Pancreas (tissue), 10 donors: ENCODE measurements at places on chromosomes 4 and X.

DNA sequence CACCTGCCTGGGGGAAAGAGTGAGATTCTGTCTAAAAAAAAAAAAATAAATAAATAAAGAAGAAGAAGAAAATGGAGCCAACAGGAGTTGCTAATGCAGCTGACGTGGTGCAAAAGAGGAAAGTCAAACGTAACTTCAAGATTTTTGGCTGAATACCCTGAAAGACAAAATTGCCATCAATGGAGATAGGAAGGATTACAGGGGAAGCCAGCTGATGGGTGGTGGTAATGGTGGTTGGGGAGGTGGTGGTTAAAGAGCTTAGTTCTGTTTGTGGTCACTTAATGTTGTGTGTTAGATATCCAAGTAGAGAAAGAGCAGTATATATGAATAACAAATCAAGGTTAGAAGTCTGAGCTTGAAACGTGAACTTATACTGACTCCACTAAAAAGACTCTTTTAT, 225.4 kb downstream of the ARHGAP24 start:
- H3K36me3 ChIP-seq, result no peaks in the 10 kb centered on the region
- no peaks in the 10 kb centered on the region for H3K4me1 ChIP-seq
- no peak overlapping the region for H3K27ac ChIP-seq
- no peak for DNase-seq

GRCh38 chr4:5782829-5783476, 72.0 kb downstream of the EVC start:
- no peaks in the 10 kb centered on the region for H3K36me3 ChIP-seq
- H3K27me3 ChIP-seq, result no peaks in the 10 kb centered on the region
- peak; percentile 39 for DNase-seq
- H3K4me3 ChIP-seq, result no peak overlapping the region

DNA sequence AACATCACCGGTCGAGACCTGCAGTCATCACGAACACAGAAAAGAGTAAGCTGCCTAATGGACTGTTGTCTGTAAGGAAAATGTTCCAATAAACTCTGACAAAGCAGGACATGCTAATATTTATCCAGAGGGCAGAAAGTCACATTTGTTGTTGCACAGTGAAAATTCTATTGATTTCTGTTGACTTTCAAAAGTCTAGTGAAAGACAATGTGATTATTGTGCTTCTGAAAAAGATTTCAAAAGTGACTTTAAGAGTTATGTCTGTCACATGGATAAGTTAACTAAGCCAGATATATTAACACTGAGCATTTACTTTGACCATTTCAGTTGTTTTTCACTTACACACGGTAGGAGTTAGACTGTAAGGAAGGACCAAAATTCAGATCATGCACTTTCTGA, 9.3 kb upstream of the RFC1 start:
- no peaks in the 10 kb centered on the region for H3K36me3 ChIP-seq
- H3K27me3 ChIP-seq, result no peaks in the 10 kb centered on the region

- H3K36me3 ChIP-seq, result no peaks in the 10 kb centered on the region
- no peak overlapping the region for H3K4me3 ChIP-seq
- H3K4me1 ChIP-seq, result no peaks in the 10 kb centered on the region
Observed at GRCh38 chr4:128322986-128323385, 35.4 kb upstream of the PGRMC2 start.

DNA sequence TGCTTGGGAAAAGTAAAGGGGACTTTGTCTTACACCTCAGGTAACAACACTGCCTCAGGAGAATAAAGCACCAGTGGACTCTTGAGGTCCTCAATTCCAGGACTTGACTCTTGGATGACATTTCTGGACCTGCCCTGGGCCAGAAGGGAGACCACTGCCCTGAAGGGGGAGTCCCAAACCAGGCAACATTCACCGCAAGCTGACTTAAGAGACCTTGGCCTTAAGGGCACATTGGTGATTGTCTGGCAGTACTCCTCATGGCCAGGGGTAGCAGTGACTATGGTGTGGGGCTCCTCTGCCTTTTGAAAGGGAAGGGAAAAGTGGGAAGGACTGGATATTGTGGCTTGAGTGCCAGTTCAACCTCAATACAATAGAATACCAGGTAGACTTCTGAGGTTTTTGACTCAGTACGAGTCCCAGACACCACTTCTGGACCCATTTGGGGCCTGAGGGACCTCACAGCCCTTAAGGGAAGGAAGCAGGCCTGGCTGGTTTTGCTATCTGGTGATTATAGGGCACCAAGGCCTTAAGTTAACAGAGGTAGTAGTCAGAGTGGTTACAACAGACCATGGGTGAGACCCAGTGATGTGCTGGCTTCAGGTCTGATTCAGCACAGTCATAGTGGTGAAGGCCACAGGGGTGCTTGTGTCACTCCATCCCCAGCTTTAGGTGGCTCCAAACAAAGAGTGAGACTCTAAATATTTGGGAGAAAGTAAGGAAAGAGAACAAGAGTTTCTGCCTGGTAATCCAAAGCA, 121.2 kb upstream of the TET2 start:
- no peak for DNase-seq
- H3K36me3 ChIP-seq, result no peaks in the 10 kb centered on the region
- no peak overlapping the region for H3K27ac ChIP-seq

- no peaks in the 10 kb centered on the region for H3K27me3 ChIP-seq
- no peak overlapping the region for H3K27ac ChIP-seq
- no peak for DNase-seq
- no peaks in the 10 kb centered on the region for H3K4me1 ChIP-seq
Observed at GRCh38 chr4:11623726-11624037, 195.0 kb upstream of the HS3ST1 start.

DNA sequence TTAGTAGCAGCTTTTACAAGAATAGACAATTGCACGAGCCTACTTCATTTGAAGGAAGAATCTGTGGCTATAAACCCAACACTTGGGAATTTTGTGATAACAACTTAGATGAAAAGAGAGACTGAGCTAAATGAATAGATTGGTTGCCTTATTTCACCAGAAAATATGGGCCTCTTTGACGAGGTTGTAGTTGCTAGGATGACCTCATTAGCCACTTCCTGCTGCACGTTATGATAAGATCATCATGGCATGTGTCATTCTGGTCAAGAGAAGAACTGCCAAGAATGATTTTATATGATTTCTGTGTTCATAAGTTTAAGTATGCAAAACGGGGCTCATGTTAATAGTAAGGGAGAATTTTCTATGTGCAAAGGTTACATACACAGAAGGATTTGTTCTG, 321.9 kb upstream of the GIMD1 start:
- no peak for DNase-seq
- H3K27me3 ChIP-seq, result no peaks in the 10 kb centered on the region
- H3K4me1 ChIP-seq, result no peaks in the 10 kb centered on the region
- H3K36me3 ChIP-seq, result no peaks in the 10 kb centered on the region

- H3K27me3 ChIP-seq, result no peaks in the 10 kb centered on the region
- no peak for DNase-seq
- H3K27ac ChIP-seq, result no peak overlapping the region
- H3K4me3 ChIP-seq, result no peak overlapping the region
- no peaks in the 10 kb centered on the region for H3K36me3 ChIP-seq
Observed at GRCh38 chr4:117489107-117489506, 403.7 kb upstream of the TRAM1L1 start.

DNA sequence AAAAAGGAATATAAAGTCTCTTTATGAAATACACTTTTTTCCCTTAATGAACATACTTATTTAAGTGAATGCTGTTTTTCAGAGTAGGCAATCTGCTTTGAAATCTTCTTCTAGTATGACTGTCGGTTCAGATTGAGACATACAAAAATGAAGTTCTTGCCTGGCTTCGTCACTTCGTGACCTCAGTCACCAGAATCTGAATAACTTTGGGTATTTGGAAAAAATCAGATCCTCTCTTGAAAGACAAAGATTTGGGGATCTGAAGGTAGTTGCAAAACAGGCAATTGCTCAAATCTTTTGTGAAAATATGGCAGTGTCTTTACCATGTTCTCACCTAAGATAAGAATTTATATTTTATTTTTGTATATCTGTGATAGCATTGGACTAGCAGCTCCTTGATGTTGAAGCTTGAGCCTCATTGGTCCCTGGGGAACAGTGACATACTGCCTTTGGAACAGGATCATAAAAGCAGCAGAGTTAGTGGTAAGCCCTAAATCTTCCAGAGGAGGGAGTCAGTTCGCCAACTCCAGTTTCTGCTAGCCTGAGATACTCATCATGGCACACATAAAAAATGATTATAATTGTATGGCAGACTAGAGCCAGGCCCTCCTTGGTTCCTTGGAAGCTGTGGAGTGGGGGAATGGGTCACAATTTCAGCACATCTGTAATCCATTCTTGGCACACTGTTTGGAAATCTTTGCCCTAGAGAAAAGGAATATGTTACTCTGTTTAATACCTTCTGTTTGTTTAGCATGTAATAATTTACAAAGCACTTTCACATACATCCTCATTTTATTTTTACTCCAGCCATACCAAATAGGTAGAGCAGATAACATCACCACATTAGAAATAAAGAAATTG, 5.0 kb downstream of the ARFIP1 start:
- no peak overlapping the region for H3K27ac ChIP-seq
- no peak overlapping the region for H3K4me3 ChIP-seq
- DNase-seq, result no peak
- peaks cover 5% of the 10 kb centered on the region for H3K4me1 ChIP-seq
- no peaks in the 10 kb centered on the region for H3K27me3 ChIP-seq

GRCh38 chr4:88320224-88320779, 35.9 kb upstream of the PPM1K start:
- no peak overlapping the region for H3K4me3 ChIP-seq
- H3K27ac ChIP-seq, result no peak overlapping the region
- no peaks in the 10 kb centered on the region for H3K27me3 ChIP-seq
- no peak for DNase-seq
- no peaks in the 10 kb centered on the region for H3K36me3 ChIP-seq

DNA sequence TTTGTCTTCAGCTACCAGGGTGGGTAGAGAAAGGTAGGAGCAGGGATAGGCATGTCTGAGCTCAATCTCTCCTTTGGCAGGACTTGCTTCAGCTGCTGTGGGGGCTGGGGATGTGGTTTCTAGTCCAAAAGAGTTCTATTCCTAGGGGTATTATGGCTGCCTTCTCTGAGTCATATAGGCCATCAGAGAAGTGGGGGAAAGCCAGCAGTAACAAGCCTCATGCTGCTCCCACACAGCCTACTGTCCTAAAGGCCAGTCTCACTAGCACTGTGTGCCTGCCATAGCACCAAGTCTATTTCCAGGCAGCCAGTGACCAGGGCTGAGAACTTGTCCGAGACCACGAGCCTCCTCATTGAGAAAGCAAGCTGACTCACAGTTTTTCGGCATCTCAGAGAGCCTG, 270.6 kb downstream of the DCAF12L2 start:
- no peak overlapping the region for H3K27ac ChIP-seq
- H3K4me3 ChIP-seq, result no peak overlapping the region
- H3K4me1 ChIP-seq, result no peaks in the 10 kb centered on the region
- no peaks in the 10 kb centered on the region for H3K27me3 ChIP-seq

GRCh38 chrX:20432048-20432447, 165.3 kb upstream of the RPS6KA3 start:
- no peak overlapping the region for H3K27ac ChIP-seq
- no peak for DNase-seq
- H3K4me3 ChIP-seq, result no peak overlapping the region
- H3K36me3 ChIP-seq, result no peaks in the 10 kb centered on the region
